ENCODE measurements at places on chromosomes 3 and 15. TPM values are rescaled to one million over a fixed set of nuclear protein-coding genes. Genes with fewer than 3 reads are reported as not detected.

FBXO40 gene
- not detected for total RNA-seq

ITIH3 gene
- not detected for total RNA-seq

CSPG4 gene
- total RNA-seq = 15.7 TPM

C2CD4A gene
- not detected for total RNA-seq

ADAMTS17 gene
- 8.3 TPM for total RNA-seq

GABRR3 gene
- total RNA-seq = not detected

KIF7 gene
- total RNA-seq = 2.4 TPM

SEMA6D gene
- 95.5 TPM for total RNA-seq

UPK1B gene
- not detected for total RNA-seq

GPR15 gene
- 26.4 TPM for total RNA-seq

GPR176 gene
- 3.3 TPM for total RNA-seq

RGMA gene
- 5.4 TPM for total RNA-seq

ZPLD1 gene
- total RNA-seq = not detected

PRR20G gene
- total RNA-seq = not detected

OR5K2 gene
- total RNA-seq = not detected

UROC1 gene
- not detected for total RNA-seq

KLHL40 gene
- not detected for total RNA-seq

LEKR1 gene
- total RNA-seq = 0.94 TPM

CFAP91 gene
- total RNA-seq = 6.2 TPM

NOX5 gene
- 5.0 TPM for total RNA-seq

SCAANT1 gene
- not detected for total RNA-seq

CCR8 gene
- total RNA-seq = not detected

RNU5B-1 gene
- total RNA-seq = not detected

NPAP1 gene
- total RNA-seq = not detected

VWA5B2 gene
- total RNA-seq = 9.1 TPM

MEIS2 gene
- 26.3 TPM for total RNA-seq

DHFR2 gene
- total RNA-seq = 6.3 TPM

GOLGA8Q gene
- not detected for total RNA-seq

PRKCD gene
- 36.3 TPM for total RNA-seq

ZNF774 gene
- 8.3 TPM for total RNA-seq

U2SURP gene
- 87.3 TPM for total RNA-seq

ACAN gene
- not detected for total RNA-seq

SLC15A2 gene
- total RNA-seq = 3.4 TPM

EPB42 gene
- total RNA-seq = not detected

AHSG gene
- total RNA-seq = not detected

CX3CR1 gene
- not detected for total RNA-seq

IL17RB gene
- 27.2 TPM for total RNA-seq

PDZRN3 gene
- 13.3 TPM for total RNA-seq

GOLGA6A gene
- total RNA-seq = not detected

WDR93 gene
- 1.0 TPM for total RNA-seq

TTLL13 gene
- not detected for total RNA-seq

Measured in Peyer's patch (tissue), 4 donors.